ENCODE measurements at places on chromosomes 4 and X.
A peak's percentile ranks its signal among the peaks of the same experiment; 100 is the strongest.

DNA sequence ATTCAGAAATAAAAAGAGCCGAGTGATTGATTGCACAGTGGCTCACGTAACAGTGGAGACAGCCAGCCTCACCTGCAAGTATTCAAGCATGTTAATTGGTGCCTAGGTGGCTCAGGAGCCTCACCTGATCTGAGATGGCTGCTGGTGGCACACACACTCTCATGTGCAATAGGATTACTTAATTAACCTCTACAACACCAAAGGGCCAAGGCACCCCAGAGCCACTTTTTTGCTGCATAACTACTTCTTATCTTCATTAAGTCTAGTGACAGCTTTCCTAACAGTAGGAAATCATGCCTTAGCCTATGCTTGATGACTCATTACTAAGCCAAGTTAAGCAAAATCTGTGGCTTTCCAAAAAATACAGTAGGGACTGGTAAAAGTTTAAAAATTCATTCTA lies 117.3 kb upstream of the NOCT start:
- DNase-seq, result no peak

DNA sequence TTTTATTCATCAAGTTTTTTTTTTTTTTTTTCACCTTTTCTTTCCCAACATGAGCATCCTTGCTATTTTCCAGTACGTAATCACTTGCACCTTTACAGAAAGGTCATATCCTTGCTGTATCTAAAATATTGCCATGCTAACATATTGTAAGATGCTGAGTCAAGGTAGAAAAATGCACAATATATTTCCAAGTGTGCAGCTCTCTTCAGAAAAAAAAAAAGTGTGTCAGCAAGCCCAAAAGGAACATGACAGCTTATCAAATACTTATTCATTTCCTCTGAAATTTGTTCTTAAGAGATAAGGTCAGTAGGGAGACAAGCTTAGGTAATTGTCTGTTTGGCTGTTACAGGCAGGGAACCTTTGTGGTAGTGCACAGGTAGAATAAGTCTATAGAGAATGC lies 27.0 kb downstream of the SH2D1A start:
- no peak for DNase-seq

- no peak for DNase-seq
These were observed 6.7 kb upstream of the MID2 start for GRCh38 chrX:107818900-107819521.

- no peak for DNase-seq
These were observed 412.8 kb downstream of the HNRNPD start for GRCh38 chr4:81960961-81961360.

GRCh38 chr4:27685091-27685490 lies 824.5 kb downstream of the STIM2 start:
- DNase-seq, result no peak

GRCh38 chrX:8413279-8413678 lies 51.4 kb upstream of the VCX3B start:
- DNase-seq, result no peak

DNA sequence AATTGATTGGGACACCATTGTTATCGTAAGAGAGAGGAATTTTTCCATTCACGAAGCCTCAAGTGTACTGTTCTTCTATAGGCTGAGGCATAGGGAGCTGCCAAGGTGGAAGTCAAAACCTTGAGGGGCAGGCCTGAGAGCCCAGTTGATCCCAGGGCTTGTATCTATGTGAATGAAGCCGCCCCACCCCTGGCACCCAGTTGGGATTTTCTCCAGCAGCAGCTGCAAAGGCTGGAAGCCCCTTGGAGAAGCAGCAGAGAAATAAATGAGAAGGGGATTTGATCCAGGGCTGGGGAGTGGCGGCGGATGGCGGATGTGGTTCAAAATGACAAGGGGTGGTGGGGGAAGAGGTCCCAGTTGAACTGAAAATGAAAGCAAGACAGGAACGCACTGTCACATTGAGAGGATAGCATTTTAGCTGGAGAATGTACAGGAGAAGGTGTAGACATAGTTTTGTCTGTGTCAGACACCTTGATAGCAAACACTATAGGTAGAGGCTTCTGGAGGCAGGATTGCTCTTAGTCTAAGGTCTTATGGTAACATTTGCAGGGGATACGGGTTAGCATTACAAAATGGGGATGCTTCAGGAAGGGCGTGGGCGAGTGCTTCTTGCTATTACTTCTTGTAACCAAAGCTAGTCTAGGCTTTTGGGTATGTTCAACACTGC lies 32.6 kb downstream of the DOCK11 start:
- DNase-seq, result peak; percentile 20
